ENCODE measurements at places on chromosomes 7 and 10.

DNA sequence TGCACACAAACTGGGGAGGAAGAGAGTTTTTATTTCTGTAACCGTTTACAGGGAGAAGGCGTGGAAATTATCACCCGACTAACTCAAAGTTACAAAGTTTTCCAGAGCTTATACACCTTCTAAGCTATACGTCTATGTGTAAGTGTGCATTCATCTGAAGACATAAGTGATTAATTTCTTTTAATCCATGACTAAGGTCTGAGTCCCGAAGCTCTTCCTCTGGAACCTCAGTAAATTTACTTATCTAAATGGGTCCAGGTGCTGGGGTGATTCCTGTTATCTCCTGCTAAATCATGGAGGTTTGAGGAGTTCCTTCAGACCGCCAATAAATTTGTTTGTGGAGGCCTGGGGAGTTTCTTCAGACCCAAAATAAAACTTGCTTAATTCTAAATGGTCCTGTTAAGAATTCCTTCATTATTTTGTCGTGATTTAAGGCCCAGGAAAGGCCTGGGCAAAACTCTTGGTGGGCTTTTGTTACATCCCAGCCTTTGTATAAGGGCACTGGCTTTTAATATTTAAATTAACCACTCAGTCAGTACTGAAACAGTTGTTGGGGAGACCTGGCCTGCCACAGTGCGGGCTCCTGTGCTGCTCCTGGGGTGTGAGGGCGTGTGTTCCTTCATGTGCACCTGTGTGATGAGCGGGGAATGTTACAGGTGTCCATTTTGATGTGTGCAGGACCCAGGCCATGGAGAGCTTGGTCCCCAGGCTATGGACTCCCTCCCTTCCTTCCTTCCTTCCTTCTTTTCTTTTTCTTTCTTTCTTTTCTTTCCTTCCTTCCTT is 5.8 kb upstream of the METTL27 start:
- DNase-seq = no peak

DNA sequence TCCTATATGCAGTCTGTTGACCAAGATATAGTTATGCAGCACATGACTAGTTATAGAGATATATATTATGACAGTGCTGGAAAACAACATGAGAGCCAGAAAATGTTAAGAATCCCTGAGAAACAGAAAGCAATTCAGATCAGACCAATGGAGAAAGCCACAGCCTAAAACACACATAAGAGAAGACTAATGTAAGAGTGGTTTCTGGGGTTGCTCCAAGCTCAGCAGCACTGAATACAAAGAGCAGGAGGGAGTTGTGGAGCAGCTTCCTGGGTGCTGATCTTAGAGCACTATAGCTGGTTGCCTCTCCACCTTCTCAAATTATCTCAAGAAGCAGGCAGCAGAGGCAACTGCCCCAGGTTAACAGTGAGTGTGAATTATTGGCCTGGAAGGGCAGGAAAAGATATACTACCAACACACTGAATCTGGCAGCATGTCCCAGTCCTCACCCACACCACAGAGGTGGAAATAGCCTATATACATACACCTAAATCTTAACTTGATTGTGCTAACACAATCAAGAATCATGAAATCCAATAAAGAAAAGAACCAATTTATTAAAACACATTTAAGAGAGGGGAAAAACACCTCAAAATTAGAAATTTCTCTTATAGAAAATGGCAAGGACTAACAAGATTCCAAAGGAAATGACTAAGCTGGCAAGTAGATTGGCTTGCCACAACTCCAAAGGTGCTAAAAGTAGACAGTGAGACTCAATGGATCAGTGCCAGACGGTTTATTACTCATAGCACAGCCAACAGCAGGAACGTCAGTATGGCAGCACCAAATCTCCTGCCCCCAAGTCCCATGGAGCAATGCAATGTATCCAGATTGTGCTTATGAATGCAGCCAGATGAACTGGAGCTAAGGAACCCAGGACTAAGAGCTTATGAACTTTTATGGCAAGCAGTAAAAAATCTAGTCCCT is 5.1 kb downstream of the PTTG1IP2 start:
- no peak for DNase-seq

- DNase-seq = peak; percentile 20
Observed at GRCh38 chr7:71132377-71133231, 660 bp downstream of the GALNT17 start.

DNA sequence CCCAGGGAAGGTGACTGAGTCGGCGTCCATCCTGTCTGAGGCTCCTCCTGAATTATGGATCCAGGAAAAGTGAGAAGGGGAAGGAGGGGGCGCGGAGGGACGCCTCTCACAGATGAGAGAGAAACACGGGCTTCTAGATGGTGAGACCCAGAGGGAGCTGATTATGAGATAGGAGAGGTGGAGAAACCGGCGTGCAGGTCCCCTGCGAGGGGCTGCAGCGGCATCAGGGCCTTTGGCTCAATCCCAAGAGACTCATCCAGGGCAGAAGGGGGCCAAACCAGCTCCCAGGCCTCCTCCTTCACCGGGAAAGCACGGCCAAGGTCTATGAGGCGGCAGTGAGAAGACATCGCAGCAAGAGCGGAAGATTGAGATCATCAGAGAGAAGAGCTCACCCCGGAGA is 70.8 kb downstream of the TCERG1L start:
- no peak for DNase-seq

DNA sequence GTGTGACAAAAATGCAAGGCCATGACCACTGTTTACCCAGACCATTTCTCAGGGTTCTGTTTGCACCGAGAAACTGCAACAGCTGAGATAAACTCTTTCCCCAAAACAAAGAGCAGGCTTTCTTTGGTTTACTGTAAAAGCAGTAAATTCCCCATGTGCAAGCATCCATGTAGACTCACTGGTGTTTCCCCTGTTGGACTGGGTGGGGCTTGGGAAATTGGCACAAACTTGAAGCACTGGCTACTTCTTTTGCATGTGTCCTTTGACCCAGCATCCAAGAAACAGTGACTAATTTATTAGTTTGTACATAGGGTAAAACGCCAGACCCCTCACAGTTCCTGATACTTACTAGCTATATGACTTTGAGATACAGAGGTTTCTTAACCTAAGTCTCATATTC is 12.3 kb downstream of the IQUB start:
- no peak for DNase-seq
